RPMI8226 (cell line): ENCODE measurements at places on chromosomes 3 and 15.

GRCh38 chr3:159130108-159130507 is 328.3 kb downstream of the MFSD1 start:
- DNase-seq: peak; percentile 31

DNA sequence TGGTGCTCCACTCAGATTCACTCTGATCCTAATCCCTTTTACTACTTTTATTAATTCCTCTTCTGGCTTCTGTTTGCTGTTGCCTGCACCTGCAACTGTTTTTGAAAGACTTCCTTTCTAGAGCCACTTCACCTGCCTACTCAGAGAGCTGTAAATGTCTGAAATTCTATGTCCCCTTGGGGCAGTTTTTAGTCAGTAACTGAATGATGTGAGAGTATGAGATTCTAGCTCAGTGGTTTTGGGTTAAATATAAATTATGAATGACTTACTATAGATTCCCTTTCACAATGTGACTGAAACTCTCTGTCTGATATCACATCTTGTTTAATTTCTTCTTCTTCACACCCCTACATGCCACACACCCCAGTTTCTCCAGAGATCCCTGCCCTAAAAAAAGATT is 47.8 kb upstream of the LRRC3B start:
- no peak for DNase-seq

GRCh38 chr15:59317211-59317610 is 55.5 kb downstream of the MYO1E start:
- no peak for DNase-seq

DNA sequence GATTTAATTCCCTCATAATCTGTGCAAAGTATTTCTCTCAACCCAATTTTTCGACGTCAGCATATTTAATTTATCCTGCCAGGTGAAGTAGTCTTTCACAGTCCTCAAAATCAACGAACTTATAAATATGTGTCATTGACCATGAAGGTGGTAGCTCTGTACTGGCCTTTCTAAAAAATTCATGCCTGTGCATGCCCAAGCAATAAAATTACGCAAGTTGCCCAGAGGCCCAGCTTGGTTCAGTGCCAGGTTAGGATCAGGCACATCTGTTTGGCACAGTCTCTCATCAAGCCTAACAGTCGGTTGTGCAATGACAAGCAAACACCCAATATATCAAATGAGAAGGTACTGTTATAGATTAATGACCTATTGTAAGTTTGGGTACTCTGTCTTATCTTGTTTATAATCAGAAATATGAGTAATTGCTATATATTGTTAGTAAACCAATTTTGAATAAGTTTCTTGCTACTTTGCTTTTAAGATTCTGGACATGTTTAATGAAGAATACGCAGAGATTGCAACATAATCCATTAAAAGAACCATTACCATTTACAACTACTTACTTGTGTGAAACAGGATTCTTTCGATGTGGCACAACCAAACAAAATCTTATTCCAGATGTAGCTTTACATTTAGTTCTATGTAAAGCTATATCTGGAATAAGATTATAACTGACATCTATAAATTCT is 159.0 kb upstream of the IL12A start:
- peak; percentile 29 for DNase-seq

- peak; percentile 74 for DNase-seq
These were observed 4.4 kb downstream of the TMEM45A start for GRCh38 chr3:100496711-100497261.

DNA sequence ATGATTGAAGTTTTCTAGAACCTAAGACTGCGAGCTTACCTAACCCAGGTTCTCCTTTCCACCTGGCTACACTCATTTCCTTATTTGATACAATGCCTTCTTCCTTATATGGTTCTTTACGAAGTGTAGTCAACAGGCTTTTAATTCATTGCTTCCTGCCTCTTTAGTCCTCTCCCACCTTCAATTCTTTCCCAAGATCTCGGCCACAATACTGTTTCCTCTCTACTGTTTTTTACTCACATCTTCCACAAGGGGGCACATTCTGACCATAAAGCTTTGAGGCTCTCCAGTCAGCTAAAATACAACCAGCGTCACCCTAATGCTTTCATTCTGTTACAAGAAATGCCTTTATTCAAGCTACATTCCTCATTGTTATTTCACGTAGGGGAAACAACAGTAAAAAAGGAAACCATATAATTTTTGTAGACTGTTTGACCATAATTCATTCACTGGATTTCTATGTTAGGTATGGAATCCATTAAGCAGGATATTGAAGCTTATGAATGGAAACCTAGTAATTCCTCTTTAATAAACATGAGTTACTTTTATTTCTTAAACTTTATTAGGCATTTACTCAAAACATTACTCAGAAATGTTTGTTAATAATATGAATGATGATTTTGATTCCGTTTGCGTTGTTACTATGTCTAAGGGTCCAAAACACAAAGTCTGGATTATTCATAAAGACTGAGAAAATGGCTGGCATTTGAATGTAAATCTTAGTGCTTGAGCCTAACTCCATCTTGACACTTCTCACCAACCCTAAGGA is 29.5 kb upstream of the VEPH1 start:
- peak; percentile 77 for DNase-seq

GRCh38 chr3:29291260-29291981 is 10.6 kb downstream of the RBMS3 start:
- no peak for DNase-seq

DNA sequence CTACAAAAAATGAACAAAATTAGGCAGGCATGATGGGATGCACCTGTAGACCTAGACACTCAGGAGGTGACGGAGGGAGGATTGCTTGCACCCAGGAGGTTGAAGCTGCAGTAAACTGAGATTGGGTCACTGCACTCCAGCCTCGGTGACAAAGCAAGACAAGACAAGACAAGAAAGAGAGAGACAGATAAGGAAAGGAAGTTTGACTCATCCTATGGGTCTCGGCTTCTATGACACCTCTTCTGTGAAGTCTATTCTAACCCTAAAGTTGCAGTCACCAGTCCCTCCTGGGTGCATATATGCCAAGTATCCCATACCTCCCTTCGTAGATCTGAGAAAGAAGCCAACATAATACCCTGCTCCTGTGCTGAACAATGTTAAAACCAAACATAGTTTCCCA is 7.9 kb upstream of the ZMAT3 start:
- DNase-seq: no peak

- DNase-seq: no peak
These were observed 23.0 kb upstream of the MEF2A start for GRCh38 chr15:99542828-99543227.
